ENCODE measurements at places on chromosomes 5 and 9. TPM values are rescaled to one million over a fixed set of nuclear protein-coding genes. Genes with fewer than 3 reads are reported as not detected.

DNA sequence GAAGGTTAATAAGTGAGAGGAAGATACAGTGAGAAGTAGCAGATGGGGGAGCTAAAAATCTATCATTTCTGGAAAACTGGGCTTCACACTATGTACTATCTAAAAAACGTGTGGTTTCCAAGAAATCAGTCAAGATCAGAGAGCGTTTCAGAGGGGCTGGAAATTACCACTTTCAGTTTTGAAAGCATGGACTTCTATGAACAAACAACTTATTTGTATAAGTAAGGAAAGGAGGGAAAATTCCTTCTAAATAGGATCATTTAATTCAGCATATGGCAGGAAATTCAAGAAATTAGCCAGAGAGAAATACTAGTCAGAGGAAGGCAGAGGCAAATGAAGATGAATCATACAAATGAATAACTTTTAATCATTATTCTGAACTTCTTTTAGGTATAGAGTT, 11.3 kb downstream of the TNC start:
- DNase-seq: peak; percentile 36

GRCh38 chr5:67003935-67004729, 192.5 kb downstream of the CD180 start:
- DNase-seq: peak; percentile 98

DNA sequence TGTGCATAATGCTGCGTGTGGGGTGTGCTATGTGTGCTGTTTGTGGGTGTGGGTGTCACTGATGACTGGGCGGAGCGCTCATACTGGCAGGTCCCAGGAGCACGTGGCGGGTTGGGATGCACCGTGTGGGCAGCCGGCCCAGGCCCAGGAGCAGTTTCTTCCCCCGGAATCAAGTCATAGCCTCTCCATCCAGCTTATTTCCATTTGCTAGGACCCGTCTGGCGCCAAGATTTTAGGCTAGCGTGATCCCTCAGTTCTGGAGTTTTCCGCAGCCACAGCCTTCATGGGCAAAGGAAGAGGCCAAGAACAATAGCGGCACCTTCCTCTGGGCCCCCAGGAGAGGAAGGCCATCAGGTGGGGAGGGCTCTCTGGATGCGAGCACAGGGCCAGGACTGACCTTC, 43.3 kb upstream of the NEURL1B start:
- DNase-seq: no peak

- peak; percentile 58 for DNase-seq
Measured at GRCh38 chr5:72920690-72921502, 34.9 kb upstream of the FCHO2 start.

DNA sequence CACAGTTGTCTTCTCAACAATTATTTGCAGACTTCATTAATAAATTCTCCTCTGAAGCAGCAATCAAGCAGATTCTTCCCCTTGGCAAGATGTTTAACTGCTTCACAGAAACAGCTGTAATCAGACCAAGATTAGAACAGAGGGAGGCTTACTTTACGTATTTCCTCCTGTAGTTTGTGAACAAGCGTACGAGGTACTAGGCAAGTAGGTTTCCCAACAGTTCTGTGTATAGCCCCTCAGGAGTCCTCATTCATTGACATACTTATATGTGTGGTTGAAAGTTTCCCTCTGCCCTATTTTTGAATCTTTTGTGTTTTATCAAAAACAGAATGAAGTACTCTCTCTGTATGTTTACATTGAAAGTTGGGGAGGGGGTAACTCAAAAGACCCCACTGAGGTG, 128.0 kb downstream of the SPATA31D1 start:
- no peak for DNase-seq

DNA sequence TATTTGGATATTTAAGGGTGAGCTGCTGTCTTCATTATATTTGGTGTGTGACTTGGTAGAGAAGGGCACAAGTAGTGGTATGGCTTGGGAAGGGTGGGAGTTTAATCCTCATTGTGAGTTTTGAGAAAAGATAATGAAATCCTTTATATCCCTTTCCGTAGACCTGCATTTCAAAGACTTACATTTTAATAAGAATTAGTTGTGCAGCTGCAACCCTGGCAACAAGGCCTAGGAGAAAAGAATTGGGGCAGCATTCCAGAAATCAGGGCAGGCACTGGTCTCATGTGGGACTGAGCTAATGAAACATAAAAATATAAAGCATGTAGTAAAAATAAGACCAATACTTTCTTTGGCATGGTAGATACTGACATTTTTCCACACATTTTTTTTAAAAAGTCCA, 60.5 kb downstream of the CDC42SE2 start:
- no peak for DNase-seq

- no peak for DNase-seq
Measured at GRCh38 chr9:16363073-16363781, 507.2 kb downstream of the BNC2 start.

- no peak for DNase-seq
Measured at GRCh38 chr9:130243015-130243881, 22.3 kb upstream of the HMCN2 start.

GRCh38 chr5:165015126-165015525, 1509.7 kb downstream of the MAT2B start:
- no peak for DNase-seq

DNA sequence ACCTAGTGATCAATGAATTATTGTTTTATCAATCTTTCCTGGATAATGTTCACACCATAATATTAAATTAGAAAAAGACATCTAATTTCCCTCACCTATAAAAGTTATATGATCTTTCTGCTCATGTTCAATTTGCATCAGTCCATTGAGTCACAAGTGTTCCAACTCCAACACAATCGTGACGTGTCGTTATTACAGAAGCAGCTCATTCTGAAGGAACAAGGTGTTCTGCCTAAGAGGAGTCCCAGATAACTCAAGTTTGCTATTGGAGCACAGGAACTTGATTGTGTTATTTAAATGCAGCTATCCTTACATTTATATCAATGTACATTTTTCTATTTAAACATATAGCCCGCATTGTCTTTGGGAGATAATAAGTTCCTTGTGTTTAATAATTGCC, 30.6 kb downstream of the ATPSCKMT start:
- no peak for DNase-seq

GRCh38 chr5:111353035-111353434, 128.9 kb downstream of the CAMK4 start:
- no peak for DNase-seq

DNA sequence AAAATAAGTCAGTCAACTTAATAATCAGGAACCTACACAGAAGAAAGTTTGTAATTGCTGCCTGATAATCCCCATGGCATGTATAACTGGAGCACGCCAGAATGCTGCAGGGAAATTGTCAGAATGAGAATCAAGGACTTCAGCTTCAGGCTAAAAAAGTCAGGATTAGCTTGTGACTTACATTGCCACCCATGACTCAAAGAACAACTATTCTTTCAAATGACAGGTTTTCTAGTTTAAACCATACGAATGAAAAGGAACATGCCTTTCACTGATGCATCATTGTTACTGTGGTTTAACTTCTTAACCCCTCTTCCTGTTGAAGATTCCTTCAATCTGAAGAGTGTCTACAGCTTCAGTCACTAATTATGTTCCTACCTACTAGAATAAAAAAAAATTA, 112.4 kb downstream of the ISL1 start:
- DNase-seq: peak; percentile 80

DNA sequence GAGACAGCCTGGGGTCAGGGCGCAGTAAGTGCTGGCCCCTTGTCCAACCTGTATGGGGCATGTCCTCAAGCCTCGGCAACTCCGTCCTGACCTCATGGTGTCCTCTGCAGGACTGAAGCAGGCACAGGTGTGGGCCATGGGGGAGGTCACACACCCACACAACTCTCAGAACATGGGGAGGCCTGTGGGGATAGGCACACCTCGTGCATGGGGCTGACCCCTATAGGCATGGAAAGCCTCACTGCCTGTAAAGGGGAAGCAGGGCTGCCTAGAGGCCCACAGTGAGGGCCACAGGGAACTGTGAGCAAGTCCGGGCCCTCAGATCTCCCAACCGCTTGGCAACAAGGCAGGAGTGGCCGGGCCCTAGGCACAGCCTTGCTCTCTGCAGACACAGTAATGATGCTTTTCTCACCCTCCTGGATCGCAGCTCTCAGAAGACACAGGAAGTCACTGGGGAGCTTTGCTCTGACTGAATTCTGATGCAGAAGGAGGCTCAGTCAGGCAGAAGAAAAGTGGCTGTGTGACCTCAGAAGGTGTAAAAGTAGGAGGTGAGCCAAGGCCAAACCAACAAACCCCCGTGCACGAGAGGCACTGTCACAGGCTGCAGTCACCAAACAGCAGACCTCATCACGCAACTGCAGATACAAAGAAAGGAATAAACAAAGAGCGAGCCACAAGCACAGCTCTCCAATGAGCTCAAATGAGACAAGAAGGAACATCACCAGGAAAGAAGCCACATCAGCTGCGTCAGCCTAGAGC, 5.4 kb downstream of the IPPK start:
- DNase-seq: peak; percentile 4

GRCh38 chr5:172274951-172275753, 8.4 kb downstream of the UBTD2 start:
- no peak for DNase-seq

DNA sequence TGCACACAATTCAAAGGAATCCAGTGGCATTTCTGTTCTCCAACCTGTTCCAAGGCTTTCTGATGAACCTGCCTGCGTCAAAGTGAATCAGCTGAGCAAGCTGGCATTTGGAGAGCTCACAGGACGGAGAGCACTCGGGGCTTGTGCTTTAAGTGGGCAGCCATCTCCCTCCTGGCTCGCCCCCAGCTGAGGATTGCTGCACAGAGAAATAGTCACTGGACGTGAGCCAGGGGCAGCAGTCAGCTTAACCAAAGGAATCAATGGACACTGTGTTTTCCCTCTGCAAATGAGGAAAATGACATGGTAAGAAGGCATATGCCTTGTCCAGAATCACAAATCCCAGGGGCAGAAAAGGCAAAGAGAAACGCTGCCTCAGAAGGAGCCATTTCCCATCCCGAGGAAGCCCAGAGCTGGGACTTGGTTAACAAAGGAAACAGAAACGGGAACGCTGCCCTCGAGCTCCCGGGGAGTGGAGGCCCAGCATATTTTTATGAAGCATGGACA, 299.4 kb downstream of the ZSWIM6 start:
- peak; percentile 65 for DNase-seq

GRCh38 chr9:111969061-111969460, 72.4 kb downstream of the UGCG start:
- DNase-seq: peak; percentile 64

DNA sequence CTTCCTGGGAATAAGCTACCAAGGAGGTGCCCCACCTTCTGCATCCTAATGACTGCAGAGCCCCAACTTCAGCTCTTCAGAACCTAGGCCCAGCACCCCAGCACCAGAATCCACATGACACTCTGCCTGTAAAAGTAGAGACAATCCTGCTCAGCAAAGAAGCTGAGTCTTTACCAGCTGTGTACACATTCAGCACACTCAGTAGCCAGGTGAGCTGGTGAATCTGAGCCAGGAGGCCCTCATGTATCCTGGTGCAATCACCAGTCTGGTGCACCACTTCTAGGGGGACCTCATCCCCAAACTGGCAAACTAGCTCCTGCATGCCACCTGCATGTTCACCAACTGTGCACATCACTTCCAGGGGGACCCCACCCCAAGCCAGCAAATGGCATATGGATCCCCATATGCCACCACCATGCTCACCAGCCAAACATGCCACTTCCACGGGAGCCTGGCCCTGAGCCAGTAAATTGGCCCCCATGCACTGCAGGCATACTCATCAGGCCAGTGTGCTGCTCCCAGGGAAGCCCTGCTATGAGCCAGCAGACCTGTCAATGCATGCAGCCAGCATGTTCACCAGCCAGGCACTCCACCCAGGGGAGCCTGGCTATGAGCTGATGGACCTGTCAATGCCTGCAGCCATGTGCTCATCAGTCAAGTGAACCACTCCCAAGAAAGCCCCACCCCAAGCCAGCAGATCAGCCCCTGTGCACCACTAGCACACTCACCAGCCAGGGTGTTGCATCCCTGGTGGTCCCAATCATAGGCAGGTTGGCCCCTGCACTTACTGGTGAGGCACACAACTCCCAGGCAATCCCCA, 15.6 kb upstream of the BTNL9 start:
- no peak for DNase-seq

DNA sequence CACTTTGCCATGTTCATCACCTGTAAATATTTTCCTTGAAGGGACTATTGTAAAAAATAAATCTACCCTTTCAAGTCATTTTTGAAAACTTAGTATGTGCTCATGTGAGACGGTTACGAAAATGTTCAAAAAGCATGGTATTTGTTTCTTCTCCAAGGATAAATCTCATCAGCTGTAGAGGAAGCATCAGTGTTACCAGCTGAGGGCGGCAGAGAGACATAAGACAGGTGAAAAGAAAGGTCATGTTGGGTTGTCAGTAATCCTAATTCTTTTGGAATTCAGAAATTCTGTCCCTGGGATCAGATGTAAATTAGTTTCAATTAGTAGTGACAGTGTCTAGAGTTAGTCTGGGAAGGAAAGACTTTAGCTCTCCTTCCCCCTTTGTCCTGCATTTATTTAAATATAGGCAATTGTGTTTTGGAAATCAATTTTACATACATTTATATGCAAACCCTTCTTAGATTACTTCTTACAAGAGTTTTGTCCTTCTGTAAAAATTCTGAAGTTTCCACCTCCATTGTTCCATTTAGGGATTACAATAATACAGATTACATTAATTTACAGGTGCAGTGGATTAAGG, 791.9 kb upstream of the CDH6 start:
- peak; percentile 28 for DNase-seq

- no peak for DNase-seq
Measured at GRCh38 chr9:136678624-136679023, 8.6 kb downstream of the AGPAT2 start.

DNA sequence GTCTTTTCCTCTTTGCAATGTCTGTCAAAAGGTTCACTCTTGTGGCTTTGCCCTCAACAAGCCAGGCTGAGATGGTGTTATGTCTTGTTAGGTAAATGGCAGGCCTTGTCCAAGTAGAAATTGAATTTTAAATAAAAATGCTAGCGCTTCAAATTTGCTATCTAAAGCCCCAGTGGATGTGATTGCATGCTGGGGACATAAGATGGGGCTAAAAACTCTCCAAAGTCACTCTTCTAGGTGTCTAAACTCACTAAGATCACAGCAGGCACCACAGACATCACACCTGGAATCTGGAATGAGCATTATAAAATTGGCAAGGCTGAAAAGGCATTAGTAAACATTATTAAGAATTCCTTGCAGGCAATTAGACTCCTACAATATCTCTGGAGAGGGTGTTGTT, 262.7 kb upstream of the CLINT1 start:
- no peak for DNase-seq

- DNase-seq: peak; percentile 30
Measured at GRCh38 chr5:15807248-15807647, 307.3 kb downstream of the FBXL7 start.

GRCh38 chr9:137602661-137603060, 2.8 kb upstream of the ARRDC1 start:
- no peak for DNase-seq

- no peak for DNase-seq
Measured at GRCh38 chr5:143987264-143987663, 175.3 kb downstream of the HMHB1 start.

Gene NIPSNAP3A
- total RNA-seq: 16.7 TPM

Gene C5orf58
- not detected for total RNA-seq

Gene HINT1
- total RNA-seq: 181 TPM

Gene KCTD16
- total RNA-seq: 1.2 TPM

Gene NIM1K
- total RNA-seq: 7.7 TPM

Gene PCDHGA3
- 1.5 TPM for total RNA-seq

Gene STK32A
- total RNA-seq: 2.8 TPM

Gene FAM78A
- total RNA-seq: 0.33 TPM

Gene JADE2
- total RNA-seq: 45.9 TPM

Gene ALDH1A1
- 45.2 TPM for total RNA-seq

Gene PCDHB16
- 0.51 TPM for total RNA-seq

Gene TBCA
- 175 TPM for total RNA-seq
